Stimulated activated CD8-positive, alpha-beta memory T cell treated with anti-CD3 and anti-CD28 coated beads, Interleukin-15, amount 100 ng/mL, for 48 hours (primary cell): ENCODE measurements at places on chromosomes 3 and 15.

- DNase-seq = no peak
Observed at GRCh38 chr3:147773116-147773630, 364.0 kb downstream of the ZIC1 start.

- DNase-seq = no peak
Observed at GRCh38 chr15:90086868-90087268, 15.4 kb downstream of the IDH2 start.

DNA sequence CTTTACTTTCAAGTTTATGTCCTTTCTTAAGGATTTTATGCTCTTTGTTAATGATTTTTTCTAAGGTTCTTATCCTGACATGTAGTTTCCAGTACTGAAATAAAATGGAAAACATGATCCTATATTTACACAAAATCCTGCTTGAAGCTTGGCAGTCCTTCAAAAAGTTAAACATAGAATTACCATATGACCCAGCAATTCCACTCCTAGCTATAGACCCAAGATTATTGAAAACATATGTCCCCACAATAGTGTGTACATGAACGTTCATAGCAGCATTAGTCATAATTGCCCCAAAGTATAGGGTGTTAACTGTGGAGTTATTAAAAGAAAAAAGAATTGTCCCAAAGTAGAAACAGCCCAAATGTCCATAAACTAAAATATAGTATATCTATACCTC is 33.2 kb downstream of the ITGB5 start:
- DNase-seq = no peak

DNA sequence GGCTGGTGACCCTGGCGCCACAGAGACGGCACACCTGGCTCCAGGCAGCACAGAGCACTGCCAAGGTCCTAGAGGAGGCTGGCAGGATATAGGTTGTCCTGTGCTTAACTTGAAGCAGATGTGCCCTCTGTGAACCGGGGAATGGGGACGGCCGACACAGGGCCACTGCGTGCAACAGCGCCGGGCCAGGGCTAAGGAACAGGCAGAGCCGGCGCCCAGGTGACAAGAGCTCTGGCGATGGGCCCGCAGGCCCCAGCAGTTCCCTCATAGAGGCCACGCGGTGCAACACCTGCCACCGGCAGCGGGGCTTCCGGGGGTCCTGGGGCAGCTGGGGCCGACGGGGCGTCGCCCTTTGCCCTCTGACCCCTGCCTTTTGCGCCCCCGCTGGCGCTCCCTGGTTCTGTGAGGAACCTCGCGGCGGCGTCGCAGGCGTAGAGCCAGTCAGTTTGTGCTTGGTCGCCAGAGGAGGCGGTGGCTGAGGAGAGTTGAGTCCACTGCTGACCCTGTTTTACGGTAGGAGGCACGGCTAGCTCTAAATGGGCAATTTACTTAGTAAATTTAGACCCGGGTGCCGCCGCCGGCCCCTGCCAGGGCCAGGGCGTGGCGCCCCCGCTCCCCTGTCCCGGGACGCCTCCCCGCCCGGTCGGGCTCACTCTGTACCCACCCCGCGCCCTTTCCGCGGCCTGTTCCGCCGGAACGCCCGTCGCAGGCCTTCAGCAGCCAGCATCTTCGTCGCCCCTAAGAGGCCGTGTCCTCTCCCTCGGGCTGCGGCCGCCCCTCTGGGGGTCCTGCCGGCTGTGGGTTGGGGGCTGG is at the start of gene NPAP1:
NPAP1 (plus strand) TSS at position 444 of the 813 bp plus-strand sequence; CDS start at position 537, 93 bp downstream.
- DNase-seq = no peak

DNA sequence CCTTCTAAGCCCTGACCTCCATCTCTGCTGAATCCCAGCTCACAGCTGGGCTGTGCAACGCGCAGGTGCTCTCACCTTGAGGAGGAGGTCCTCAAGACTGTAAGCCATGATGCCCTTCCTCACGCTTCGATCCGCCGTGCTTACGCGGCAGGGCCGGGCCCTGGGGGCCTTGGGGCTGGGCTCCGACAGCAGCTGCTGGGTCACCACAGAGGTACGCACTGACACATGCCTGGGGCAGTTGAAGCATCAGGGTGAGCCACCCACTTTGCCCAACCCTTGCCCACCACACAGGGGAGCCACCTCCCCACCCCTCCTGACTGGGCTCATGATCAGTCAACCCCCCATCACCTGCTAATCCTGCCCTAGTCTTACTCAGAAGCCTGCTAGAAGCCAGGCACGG is 3.1 kb downstream of the CIDEC start:
- no peak for DNase-seq

- DNase-seq = no peak
Observed at GRCh38 chr15:94924971-94925598, 693.7 kb downstream of the MCTP2 start.

DNA sequence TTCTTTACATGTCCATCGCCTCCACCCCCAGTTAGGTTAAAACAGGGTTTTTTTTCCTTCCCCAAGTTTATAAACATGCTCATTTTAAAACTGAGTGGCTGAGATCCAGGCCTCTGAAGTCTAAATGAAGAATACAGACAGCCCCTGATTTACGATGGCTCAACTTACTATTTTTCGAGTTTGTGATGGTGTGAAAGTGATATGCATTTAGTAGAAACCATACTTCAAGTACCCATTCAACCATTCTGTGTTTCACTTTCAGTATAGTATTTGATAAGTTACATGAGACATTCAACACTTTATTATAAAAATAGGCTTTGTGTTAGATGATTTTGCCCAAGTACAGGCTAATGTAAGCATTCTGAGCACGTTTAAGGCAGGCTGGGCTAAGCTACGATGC is 30.5 kb upstream of the GNB5 start:
- DNase-seq = no peak

- DNase-seq = no peak
Observed at GRCh38 chr3:77283108-77283507, 243.2 kb downstream of the ROBO2 start.

DNA sequence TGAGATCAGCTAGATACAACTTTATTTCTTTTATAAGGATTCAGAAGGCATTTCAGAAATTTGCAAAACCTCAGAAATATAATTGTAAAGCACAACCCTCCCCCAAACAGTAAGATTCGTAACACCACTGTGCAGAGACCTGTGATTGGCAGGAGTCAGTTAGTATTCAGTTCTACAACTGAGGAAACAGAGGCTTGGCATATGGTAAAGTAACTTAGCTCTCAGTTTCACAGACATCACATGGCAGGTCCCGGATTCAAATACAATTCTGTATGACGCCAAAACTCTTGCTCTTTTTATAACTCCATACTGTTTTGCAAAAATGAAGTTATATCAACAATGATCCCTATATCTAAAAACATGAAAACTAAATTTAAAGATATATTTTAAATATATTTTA is 225.6 kb upstream of the LMCD1 start:
- no peak for DNase-seq

GRCh38 chr15:92796161-92796611 is 103.9 kb upstream of the CHD2 start:
- DNase-seq = no peak

GRCh38 chr3:127266186-127266585 is 21.7 kb downstream of the PRR20G start:
- DNase-seq = no peak

DNA sequence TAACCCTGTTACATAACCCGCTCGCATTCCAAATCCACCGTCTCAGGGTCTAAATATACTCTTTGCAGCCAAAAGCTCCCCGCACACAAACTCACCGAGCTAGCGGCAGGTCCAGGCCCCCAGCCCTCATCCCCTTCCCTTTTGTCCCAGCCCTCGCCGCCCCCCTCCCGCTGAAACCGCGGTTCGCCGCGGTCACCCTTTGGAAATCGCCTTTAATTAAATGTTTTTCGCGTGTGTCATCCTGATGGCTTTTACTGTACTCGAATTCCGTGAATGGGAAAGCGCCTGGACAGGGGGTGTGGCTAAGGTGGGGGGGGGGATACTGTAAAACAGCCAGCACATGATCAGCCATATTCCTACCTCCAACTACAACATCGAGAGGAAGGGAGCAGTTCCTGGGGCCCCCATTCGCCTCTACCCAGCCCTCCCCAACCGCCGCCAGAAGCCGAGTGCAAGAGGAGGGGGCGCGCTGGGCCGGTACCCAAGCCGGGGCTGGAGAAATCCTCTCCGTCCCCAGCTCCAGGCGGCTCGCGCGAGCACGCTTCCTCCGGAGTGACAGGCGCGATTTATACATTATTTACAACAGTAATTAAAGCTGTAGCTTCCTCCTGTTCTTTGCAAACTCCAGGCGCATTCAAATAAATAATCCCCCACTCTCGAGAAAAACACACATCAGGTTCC is 1.7 kb downstream of the RORA start:
- no peak for DNase-seq

DNA sequence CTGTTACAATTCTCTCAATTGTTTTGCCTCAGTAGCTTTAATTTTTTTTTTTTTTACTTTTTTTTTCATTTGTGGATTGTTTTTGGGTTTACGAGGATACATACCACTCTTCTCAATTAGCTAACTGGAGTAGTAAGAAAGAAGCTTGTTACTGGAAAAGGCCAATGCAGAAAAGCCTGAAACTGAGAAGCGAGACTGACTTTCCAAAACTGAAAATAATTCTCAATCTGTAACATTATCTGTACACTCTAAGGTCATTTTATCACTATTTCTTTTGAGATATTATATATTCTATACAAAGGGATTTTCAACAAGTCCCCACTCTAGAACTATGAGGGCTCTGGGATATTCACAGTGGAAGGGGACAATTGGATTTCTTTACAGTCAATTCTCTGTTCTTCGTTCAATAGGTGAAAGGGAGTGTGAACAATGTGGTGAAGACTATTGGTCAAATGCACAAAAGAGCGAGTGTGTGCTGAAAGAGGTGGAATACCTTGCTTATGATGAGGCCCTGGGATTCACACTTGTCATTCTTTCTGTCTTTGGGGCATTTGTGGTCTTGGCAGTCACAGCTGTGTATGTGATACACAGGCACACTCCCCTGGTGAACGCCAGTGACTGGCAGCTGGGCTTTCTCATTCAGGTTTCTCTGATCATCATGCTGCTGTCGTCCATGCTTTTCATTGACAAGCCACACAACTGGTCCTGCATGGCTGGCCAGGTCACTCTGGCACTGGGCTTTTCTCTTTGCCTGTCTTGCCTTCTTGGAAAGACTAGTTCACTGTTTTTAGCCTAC is 83.9 kb upstream of the KCNAB1 start:
- DNase-seq = no peak

DNA sequence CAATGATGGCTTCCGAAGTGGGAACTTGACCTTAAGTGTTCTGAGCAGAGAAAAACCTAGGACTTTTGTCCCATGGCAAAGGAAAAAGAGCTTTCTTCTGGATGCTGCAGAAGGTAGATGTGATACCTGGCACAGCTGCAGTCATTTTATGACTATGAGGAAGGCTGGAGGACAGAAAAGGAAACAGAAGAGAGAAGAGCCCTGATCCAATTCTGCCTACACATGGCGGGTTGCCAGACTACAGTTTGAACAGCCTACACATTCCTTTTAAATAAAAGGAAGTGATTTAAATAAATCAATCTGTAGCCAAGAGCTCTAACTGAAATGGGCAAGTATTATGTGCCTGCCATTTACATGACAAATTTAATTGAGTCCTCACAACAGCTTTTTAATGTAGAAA is 43.6 kb upstream of the CHRNB4 start:
- no peak for DNase-seq

DNA sequence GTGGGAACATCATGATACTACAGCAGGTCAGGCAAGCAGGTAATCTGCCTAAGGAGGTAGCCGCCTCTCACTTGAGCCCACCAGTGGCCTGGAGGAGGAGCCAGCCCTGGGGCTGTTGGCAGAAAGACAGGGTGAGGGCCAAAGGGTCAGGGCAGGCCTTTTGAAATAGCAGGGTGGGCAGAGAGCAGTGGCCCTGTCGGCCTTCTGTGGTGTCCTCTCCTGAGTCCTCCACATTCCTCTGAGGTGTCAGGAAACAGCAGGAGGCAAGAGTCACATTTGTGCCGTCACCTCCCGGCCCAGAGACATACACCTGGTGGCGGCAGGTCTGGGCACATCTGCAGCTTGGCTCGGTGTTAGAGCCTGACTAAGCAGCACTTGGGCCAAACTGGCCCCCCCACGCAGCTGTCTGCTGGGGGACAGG is 3.9 kb upstream of the BNC1 start:
- no peak for DNase-seq

DNA sequence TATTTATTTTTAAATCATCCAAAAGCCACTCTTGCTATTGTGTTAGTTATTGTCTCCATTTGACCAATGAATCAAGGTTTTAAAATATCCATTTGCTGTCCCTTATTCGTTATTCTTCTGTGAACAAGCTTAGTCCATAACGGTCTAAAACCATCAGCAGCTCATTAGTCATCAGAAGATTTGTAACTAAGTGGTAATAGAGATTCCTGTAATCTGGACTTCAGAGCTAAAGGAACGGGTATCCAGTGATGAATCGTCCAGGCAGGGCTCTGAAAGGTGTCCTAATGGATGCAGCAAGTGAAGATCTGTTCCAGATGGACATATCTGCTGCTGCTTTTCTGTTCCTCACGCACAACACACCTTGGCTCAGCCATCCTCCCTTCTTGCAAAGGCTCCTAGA is 362.7 kb upstream of the CFAP20DC start:
- DNase-seq = no peak

DNA sequence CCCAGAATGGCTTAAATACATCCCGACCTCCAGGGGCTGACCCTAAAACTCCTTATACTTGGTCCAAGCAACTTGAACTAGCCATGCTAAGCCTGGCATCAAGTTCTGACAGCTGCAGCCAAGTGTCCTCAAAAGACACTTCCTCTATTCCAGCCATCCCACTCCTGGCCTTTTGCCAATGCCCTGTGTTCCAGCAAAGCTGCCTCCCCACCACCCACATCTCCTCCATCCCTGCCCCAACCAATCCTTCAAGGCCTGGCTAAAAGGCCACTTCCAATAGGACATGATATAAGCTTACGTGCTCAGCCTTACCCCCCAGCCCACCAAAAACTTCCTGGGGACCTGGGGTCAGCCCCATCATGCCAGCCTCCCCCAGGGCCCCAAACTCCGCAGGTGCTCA is 40.9 kb downstream of the SEMA3G start:
- no peak for DNase-seq

DNA sequence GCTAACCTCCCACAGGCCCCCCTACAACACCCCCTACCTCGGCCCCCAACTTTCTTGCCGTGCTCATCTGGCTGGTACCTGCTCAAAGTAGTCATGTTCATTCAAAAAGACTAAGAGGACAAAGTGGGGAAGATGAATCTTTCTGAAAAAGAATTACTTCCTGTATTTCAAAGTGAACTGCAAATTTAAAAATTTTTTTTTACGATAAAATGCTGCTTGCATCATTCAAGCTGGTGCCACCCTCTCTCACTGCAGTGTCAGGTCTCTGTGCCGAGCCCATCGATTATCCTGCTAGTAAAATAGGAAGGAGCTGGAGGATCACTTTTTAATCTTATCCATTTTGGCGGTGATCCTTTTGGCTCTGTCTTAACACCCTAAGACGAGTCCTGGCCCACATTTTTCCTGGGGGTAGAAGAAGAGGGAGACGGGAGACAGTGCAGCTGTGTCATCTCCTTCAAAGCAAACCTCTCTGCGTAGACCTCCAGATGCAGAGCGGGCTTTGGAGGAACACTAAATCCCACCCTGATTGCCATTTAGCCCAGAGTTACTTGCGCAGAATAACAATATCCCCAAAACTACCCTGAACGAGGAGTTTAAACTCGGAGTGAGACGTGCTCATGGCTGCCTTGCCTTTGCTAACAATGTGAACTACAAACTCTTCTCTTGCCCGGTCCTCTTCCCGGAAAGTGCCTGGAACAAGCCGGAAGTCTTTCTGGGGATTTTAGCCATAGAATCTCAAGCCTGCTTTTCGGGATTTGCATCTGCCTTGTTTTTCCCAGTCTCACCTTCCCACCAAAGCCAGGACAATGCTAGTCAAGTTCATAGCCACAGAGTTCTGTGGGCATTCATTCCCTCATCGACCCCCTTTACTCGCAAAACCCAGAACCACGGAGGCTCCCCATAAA is 66.2 kb upstream of the CGNL1 start:
- DNase-seq = no peak
